ENCODE measurements at places on chromosomes 5 and 9.

- DNase-seq, result no peak
Measured at GRCh38 chr5:96709152-96709821, 47.1 kb downstream of the CAST start.

DNA sequence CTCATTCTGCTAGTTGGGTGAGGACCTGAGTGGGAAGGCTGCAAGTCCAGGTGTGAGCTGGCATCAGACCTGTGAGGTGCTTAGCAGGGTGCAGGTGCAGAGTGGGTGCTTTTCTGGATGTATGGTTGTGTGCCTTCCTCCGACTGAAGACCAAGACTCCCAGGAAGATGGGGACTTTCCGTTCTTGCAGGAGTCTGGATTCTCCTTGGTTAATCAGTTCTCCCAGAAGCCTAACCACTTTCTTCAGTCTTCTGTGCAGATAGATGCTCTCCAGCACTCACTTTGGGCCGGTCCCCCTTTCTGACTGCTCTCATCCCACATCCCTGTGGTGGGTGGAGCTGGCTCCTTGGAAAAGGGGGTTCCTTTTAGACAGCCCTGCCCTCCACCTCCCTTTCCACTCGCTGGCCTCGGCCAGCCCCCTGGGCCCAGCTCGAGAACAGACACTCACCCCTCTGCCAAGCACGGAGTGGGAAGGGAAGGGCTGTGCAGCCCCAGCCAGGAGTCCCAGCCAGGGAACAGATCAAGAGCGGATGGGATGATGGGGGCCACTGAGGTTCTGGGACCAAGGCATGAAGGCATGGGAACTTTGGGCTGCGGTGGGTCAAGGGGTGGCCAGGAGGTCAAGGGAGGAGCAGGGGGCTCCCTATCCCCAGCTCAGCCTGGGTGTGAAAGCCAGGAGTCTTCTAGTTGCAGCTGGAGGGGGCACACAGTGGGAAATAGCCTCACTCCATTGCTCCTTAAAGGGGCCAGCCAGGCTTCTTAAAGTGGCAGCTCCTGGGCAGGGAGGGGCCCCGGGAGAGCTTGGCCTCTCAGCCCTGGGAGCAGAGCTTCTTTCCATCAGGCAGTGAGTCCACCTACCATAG, 62.4 kb downstream of the FGF18 start:
- DNase-seq, result no peak

- no peak for DNase-seq
Measured at GRCh38 chr5:96177303-96177869, 215.7 kb upstream of the ELL2 start.

- DNase-seq, result no peak
Measured at GRCh38 chr5:54700986-54701578, 183.5 kb downstream of the SNX18 start.

DNA sequence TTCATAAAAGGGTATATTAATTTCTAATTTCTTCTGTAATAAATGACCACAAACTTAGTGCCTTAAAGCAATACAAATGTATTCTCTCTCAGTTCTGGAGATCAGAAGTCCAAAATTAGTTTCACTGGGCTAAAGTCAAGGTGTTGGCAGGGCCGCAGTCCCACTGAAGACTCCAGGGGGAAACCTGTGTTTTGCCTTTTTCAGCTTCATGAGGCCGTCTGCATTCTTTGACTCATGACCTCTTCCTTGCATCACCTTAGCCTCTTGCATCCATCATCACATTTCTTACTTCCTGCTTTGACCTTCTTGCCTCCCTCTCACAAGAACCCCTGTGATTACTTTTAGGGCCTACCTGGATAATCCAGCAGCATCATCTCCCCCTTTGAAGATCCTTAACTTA, 42.0 kb upstream of the ALDH1B1 start:
- DNase-seq, result no peak

DNA sequence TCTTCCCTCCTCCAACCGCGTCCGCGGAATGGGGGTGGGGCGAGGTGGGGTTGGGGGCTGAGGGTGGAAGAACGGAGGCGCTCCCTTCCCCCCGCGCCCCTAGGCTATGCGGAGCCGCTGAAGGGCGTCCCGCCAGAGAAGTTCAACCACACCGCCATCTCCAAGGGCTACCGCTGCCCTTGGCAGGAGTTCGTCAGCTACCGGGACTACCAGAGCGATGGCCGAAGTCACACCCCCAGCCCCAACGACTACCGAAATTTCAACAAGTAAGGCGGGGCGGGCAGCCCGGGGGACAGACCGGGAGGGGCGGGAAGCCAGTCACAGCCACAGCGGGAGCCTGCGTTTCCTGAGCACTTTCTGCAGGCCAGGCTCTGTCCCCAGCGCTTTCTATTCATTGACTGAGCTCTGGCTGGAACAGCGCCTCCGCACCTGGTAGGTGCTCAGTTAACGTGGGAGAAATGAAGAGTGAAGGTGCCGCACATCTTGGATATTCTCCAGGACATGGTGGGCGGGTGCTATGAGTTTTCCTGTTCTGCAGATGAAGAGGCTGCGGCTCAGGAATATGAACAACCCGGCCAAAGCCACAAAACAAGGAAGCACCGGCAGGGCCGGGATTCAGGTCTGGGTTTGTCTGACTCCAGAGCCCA, 11.3 kb downstream of the MYOZ3 start:
- peak; percentile 76 for DNase-seq
